GM12878 (cell line): ENCODE measurements at places on chromosomes 7 and 10. TPM values are rescaled to one million over a fixed set of nuclear protein-coding genes. Genes with fewer than 3 reads are reported as not detected.

GRCh38 chr7:139823959-139824521 is 5.0 kb upstream of the TBXAS1 start:
- H3K27ac ChIP-seq = no peak overlapping the region
- H3K27me3 ChIP-seq = peaks cover 1% of the 10 kb centered on the region; the same call in 1 of the 2 replicates
- peaks cover 5% of the 10 kb centered on the region for H3K4me1 ChIP-seq
- no peak overlapping the region for H3K4me3 ChIP-seq
- no peaks in the 10 kb centered on the region for H3K36me3 ChIP-seq

GRCh38 chr10:32139223-32140073 is 83.2 kb upstream of the KIF5B start:
- H3K27me3 ChIP-seq = no peaks in the 10 kb centered on the region
- no peak overlapping the region for H3K27ac ChIP-seq
- no peaks in the 10 kb centered on the region for H3K36me3 ChIP-seq
- no peak overlapping the region for H3K4me3 ChIP-seq
- H3K4me1 ChIP-seq = no peaks in the 10 kb centered on the region

Gene TYW1B
- 4.3 TPM in 2 replicates for total RNA-seq

DNA sequence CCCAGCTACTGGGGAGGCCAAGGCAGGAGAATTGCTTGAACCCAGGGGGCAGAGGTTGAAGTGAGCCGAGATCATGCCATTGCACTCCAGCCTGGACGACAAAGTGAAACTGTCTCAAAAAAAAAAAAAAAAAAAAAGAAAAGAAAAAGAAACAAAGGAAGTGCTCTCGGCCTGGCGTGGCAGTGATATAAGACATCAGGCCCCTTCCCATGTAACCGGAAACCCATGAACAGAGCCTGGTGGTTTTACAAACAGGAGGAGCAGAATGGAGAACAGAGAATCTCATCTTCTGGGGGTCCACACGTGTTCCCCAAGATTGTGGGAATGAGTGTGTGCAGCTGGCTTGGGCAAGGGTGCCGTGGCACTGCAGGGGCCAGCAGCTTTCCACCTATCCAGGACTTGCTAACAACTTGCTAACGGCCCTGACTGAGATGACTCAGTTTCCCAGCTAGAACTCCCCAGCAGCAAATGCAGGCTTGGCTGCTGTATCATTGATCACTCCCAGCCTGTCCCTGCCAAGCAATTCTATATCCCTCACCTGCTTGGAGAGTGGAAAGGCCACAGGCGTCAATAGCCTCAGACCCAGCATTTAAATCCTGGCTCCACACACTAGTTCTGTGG is 103.0 kb downstream of the COL26A1 start:
- H3K4me1 ChIP-seq = peaks cover 4% of the 10 kb centered on the region
- no peaks in the 10 kb centered on the region for H3K27me3 ChIP-seq
- H3K4me3 ChIP-seq = no peak overlapping the region
- DNase-seq = no peak

Gene TMUB1
- 74.7 and 79.5 TPM in 2 replicates for total RNA-seq

Gene NXPH1
- total RNA-seq = not detected in 2 replicates

- H3K27ac ChIP-seq = no peak overlapping the region
- no peak overlapping the region for H3K4me3 ChIP-seq
- no peaks in the 10 kb centered on the region for H3K27me3 ChIP-seq
- H3K4me1 ChIP-seq = no peaks in the 10 kb centered on the region
- DNase-seq = no peak
Observed at GRCh38 chr10:111186358-111186757, 109.5 kb downstream of the ADRA2A start.

Gene SUN3
- total RNA-seq = not detected in 2 replicates

Gene CALHM3
- 0.16 TPM in 1 of 2 replicates, not detected in the other for total RNA-seq

GRCh38 chr10:70837660-70838059 is 21.9 kb downstream of the SGPL1 start:
- no peak for DNase-seq
- no peak overlapping the region for H3K4me3 ChIP-seq
- no peaks in the 10 kb centered on the region for H3K36me3 ChIP-seq
- H3K4me1 ChIP-seq = no peaks in the 10 kb centered on the region
- H3K27ac ChIP-seq = no peak overlapping the region

- H3K4me1 ChIP-seq = no peaks in the 10 kb centered on the region
- H3K27ac ChIP-seq = no peak overlapping the region
- H3K36me3 ChIP-seq = no peaks in the 10 kb centered on the region
- H3K4me3 ChIP-seq = no peak overlapping the region
- DNase-seq = no peak
Observed at GRCh38 chr7:1520539-1521234, 9.8 kb upstream of the MAFK start.

DNA sequence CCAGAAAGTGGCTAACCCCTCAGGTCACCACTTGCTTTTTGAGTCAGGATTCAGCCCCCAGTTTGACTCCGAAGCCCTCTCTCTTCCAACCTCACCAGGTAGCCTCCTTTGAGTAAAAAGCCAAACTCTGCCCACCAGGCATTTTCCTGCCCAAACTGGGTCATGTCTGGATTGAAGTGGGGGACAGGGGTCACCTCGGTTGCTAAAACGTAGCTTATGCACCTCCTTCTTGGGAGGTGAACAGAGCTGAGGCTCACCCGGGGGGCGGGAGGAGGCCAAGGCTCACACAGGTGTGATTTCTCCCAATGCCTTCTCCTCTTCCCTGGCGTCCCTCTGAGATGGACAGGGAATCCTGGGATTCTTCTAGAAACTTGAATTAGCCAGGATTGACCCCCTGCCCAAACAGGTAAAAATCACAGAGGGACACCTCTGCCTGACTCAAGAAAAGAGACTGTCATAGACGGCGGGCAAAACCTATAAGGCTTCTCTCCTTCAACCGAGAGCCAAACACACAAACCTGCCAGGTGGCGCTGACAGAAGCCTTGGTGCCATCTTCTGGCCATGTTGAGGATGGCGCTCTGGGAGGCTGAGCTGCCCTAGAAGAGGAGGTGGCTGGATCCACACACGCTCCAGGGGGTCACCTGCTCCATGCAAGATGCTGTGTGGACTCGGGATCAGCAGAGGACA is 51.6 kb downstream of the PRLHR start:
- H3K36me3 ChIP-seq = no peaks in the 10 kb centered on the region
- no peak overlapping the region for H3K4me3 ChIP-seq
- DNase-seq = no peak
- H3K4me1 ChIP-seq = no peaks in the 10 kb centered on the region

DNA sequence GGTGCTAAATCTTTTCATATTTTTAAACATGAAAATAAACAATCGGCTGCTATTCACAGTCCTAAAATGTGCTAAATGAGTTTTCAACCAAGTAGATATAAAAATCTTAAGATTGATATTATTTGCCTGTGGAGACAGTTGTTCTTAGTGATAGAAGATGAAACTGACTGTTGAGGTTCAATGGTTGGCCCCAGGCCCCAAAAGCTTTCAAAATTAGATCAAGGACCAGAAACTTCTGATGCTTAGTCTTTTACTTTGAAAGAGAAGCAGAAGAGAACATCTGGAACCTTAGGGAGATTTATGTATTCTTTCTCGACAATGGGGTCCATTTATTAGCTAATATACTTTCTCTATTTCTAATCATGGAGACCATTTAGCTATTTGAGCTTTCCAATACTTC is 155.8 kb downstream of the REEP3 start:
- no peak overlapping the region for H3K4me3 ChIP-seq
- 0 out of 2 replicates have a peak overlapping the region, but pooled peaks have one; percentile 24 for H3K27ac ChIP-seq
- no peak for DNase-seq
- H3K4me1 ChIP-seq = peaks cover 3% of the 10 kb centered on the region; the same call in 1 of the 2 replicates
- no peaks in the 10 kb centered on the region for H3K27me3 ChIP-seq

DNA sequence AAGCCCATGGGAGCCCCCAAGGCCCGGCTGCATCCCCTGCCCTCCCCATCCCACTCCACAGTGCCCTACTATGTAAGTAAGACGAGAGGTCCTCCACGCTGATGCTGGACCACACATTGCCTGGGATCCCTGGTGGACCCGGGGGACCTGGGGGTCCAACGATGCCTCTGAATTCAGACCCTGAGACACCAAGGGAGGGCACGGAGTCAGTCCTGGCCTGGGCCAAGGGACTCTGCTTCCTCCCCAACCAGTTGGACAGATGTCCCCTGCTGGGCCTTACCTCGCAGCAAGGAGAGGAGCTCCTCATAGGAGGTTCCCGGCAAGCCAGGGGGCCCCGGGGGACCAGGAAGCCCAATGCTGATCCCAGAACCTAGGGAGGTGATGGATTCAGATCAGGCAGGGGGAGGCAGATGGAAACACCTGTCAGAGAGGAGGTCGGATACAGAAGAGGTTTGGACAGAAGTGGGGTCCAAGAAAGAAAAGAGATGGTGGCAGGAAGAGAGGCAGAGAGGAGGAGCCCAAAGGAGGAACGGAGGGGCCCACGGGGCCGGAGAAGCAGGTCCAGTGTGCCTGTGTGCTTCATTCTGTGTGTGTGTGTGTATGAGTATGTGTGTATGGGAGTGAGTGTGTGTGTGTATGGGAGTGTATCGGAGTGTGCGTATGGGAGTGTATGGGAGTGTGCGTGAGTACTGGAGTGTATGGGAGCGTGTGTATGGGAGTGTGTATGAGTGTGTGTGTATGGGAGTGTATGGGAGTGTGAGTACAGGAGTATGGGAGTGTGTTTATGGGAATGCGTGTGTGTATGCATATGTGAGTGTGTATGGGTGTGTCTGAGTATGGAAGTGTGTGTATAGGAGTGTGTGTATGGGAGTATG is 50.2 kb downstream of the COL17A1 start:
- no peak overlapping the region for H3K4me3 ChIP-seq
- DNase-seq = no peak
- H3K4me1 ChIP-seq = no peaks in the 10 kb centered on the region
- H3K36me3 ChIP-seq = no peaks in the 10 kb centered on the region

DNA sequence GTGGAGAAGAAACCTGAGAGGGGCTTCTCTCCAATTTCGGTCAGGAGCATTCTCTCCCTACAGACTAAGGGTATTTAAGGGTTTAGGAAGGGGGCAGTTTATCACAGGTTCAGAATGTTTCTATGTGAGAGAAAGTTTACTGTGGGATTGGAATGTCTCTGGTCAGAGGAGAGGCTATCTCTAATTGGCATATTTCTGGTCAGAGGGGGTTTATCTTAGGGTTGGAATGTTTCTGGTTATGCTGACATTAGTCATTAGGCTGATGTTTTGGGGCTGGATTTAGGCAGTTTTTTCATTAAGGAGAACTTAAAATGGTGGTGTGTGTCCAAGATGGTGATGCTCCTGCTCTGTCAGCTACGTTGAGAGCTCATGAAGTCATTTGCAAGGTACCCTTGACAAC is 758.0 kb downstream of the TYW1 start:
- no peak overlapping the region for H3K27ac ChIP-seq
- no peaks in the 10 kb centered on the region for H3K4me1 ChIP-seq
- no peak for DNase-seq
- H3K36me3 ChIP-seq = no peaks in the 10 kb centered on the region

DNA sequence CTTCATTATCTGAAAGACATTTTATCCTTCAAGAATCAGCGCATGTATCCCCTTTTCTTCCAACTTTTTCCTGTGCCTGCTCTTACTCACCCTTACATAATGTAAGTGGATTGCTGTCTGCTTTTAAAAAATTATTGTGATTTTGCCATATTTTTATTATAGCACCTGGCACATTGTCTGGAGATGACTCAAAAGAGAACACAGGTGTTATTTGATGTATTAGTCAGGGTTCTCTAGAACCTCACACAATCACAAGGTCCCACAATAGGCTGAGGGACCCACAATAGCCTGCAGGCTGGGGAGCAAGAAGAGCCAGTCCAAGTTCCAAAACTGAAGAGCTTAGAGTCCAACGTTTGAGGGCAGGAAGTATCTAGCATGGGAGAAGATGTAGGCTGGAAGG is 390.0 kb downstream of the EXOC4 start:
- no peaks in the 10 kb centered on the region for H3K36me3 ChIP-seq
- no peaks in the 10 kb centered on the region for H3K4me1 ChIP-seq
- H3K4me3 ChIP-seq = no peak overlapping the region
- H3K27ac ChIP-seq = no peak overlapping the region
- DNase-seq = no peak
- H3K27me3 ChIP-seq = no peaks in the 10 kb centered on the region

Gene GRID2IP
- total RNA-seq = not detected in 2 replicates

- no peak for DNase-seq
- no peak overlapping the region for H3K4me3 ChIP-seq
- no peaks in the 10 kb centered on the region for H3K4me1 ChIP-seq
Observed at GRCh38 chr10:104026762-104027161, 58.9 kb downstream of the COL17A1 start.

DNA sequence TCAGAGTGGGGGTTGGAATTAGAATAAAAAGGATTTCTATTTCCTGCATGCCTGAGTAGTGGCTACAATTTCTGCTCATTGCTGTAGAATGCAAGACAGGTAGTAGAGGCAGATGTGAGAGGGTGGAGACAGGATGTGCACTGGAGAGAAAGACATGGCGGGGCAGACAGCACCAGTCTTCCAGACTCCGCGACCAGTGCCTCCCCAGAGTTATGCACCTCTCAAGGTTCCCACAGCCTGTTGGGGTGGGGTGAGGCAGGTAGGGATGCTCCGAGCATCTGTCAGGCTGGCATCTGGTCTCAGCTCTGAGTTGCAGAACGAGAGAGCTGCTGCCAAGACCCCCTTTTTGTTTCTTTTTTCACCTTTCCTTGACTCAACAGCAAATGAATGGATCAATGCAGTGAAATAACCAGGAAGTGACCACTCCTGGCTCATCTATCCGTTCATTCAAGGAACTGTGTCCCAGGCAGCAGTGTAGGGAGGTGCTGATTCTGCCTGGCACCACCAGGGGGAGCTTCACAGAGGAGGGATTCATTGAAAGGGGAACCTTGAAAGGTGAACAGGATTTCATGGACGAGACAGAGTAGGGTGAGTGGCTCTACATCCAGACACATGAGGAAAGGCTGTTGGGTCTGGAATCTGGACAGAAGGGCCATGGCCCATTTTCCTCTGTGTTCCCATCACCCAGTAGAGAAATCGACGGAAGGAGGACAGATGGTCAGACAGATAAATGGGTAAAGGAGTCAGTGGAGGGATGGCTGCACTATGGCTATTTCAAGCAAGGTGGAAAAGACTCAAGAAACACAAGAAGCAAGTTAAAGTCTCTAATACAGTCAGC is 17.2 kb upstream of the SLC18A3 start:
- peak; percentile 5 for DNase-seq
- no peaks in the 10 kb centered on the region for H3K36me3 ChIP-seq
- no peak overlapping the region for H3K4me3 ChIP-seq
- no peaks in the 10 kb centered on the region for H3K4me1 ChIP-seq
- H3K27ac ChIP-seq = no peak overlapping the region

Gene PIP
- total RNA-seq = not detected in 2 replicates

GRCh38 chr10:116877391-116877790 is 28.1 kb downstream of the ENO4 start:
- H3K36me3 ChIP-seq = no peaks in the 10 kb centered on the region
- H3K27ac ChIP-seq = no peak overlapping the region
- DNase-seq = no peak

DNA sequence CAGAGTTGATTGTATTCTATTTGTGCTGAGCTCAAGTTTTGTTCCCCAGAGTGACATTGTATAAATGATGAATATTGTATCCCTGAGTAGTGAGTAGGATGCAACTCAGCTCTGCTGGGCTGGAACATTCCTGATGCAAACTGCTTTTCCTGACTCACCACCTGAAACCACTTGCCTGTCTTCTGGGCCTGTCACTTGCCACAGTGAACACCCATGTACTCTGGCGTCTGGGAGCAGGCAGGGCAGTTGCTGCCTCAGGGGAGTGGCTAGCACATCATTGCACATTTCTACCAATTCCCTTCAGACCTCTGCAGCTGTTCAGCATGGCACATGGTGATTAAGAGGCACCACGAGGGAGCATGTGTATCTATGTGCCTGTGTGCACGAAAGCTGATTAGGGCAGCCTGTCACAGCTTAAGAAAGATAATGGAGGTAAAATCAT is 157.3 kb downstream of the SND1 start:
- peaks cover 12% of the 10 kb centered on the region; the same call in 1 of the 2 replicates for H3K36me3 ChIP-seq
- H3K27ac ChIP-seq = no peak overlapping the region
- no peaks in the 10 kb centered on the region for H3K4me1 ChIP-seq
